Ammon's horn (tissue), 1 donor: ENCODE measurements at places on chromosomes 1 and 21.
A peak's percentile ranks its signal among the peaks of the same experiment; 100 is the strongest.

GRCh38 chr1:162193815-162194214 lies 124.3 kb downstream of the NOS1AP start:
- no peak for DNase-seq

DNA sequence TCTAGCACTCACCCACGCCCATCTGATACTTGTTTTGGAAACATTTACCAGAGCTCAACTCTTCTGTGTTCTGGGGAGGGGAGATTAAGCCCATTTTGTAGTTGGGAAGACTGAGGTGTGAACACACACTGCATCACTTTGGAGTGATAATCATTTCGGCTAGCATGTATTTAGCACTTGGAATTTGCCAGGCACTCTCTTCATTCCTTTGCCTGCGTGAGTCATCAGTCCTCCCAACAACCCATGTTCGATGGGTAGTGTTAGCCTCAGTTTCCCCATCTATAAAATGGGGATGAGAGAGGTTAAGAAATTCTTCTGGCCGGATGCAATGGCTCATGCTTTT lies 182.8 kb upstream of the TMEM51 start:
- DNase-seq, result no peak

DNA sequence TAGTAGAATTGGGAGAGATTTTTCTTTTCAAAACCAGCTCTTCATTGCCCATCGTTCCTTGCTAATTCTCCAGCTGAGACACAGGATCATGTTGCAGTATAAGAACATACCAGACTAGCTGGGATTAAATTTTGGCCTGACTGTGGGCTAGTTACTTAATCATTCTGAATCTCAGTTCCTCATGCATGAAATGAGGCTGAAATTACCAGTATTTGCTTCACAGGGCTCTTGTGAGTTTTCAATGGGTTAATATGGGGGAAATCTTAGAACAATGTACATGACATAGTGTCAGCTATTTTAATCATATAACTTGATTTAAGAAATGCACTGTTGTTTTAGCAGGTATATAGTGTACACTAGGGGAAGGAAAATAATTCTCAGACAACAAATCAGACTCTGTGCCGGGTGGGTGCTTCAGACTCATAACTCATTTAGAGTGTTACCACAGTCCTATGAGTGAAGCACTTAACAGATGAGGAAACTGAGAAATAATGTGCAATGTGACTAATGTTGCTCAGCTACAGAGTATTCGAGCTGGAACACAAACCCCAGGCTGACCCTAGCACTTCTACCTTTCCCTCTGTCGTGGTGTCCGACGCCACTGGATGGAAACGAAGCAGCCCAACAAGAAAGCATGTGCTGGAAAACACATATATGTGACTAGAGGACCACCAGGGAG lies 137.6 kb upstream of the SGIP1 start:
- no peak for DNase-seq

DNA sequence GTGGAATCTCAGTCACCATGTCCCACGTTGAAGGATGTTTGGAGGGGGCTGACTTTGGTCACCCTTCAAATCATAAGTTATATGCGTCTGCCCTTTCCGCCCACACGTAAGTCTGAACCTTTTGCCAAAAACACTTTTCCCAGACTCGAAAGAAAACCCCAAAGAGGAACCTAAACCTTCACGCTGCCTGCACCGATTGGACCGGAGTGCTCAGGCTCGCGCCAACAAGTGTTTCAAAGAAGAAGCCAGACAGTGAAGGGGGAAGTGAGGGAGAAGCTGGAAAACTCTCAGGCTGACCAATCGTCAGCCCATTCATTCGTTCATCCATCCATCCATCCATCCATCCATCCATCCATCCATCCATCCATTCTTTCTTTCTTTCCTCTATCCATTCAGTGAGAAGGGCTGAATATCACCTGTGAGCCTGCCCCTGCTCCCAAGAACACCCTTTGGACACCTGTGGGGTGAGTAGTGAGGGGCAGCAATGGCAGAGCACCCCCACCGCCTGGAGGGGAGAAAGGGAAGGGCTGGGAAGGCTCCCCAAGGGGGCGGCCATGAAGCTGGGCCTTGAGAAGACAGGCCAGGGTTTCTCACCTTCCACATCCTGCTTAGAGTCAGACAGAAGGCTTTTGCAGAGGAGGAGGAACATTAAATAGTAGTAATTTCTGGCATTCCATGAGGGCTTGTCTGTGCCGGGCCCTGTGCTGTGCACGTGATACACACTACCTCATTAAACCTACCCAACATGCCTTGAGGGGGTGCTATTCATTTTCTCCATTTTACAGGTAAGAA lies 27.1 kb upstream of the RUNX3 start:
- DNase-seq, result peak; percentile 47

GRCh38 chr1:42177541-42177981 lies 13.0 kb upstream of the GUCA2A start:
- DNase-seq, result peak; percentile 86

- DNase-seq, result peak; percentile 49
These were observed 51.1 kb downstream of the ST6GALNAC3 start for GRCh38 chr1:76125473-76126219.

GRCh38 chr1:3992746-3993145 lies 92.7 kb upstream of the C1orf174 start:
- DNase-seq, result no peak

- no peak for DNase-seq
These were observed 61.1 kb upstream of the GNG4 start for GRCh38 chr1:235710687-235711086.

GRCh38 chr1:19372602-19373001 lies 60.5 kb downstream of the SLC66A1 start:
- no peak for DNase-seq

DNA sequence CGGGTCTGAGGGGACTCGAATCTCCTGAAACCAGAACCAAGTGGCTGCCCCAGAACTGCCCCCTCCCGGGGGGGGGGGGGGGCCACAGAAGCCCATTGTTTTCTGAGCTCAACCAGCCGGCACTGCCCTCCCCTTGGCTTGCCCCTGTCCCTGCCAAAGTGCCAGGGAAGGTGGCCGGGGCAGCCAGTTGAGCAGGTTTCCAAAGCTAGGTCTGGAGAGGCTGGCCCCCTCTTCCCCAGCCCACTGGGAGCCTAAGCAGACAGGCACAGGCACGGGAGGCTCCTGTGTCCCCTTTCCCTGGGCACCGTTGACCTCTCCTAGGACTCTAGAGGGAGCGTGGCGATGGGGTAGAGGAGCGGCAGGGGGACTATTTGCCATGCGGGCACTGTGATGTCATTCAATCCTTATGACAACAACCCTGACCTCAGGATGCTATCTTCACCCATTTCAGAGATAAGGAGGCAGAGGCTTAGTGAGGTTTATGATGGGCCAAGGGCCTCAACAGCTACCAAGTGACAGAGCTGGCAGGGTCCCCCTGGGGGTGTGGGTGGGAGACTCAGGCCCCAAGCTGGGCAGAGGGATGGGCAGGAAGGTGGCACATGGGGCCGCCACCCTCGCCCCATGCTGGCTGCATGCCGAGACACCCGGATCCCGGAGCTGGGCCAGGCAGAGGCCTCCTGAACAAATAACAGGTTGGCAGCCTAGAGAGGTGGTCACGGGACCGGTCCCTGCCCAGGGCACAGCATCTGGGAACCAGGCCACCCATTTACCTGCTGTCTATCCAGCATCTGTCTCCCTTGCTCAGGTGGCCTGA lies 35.0 kb downstream of the RAP1GAP start:
- DNase-seq, result no peak

DNA sequence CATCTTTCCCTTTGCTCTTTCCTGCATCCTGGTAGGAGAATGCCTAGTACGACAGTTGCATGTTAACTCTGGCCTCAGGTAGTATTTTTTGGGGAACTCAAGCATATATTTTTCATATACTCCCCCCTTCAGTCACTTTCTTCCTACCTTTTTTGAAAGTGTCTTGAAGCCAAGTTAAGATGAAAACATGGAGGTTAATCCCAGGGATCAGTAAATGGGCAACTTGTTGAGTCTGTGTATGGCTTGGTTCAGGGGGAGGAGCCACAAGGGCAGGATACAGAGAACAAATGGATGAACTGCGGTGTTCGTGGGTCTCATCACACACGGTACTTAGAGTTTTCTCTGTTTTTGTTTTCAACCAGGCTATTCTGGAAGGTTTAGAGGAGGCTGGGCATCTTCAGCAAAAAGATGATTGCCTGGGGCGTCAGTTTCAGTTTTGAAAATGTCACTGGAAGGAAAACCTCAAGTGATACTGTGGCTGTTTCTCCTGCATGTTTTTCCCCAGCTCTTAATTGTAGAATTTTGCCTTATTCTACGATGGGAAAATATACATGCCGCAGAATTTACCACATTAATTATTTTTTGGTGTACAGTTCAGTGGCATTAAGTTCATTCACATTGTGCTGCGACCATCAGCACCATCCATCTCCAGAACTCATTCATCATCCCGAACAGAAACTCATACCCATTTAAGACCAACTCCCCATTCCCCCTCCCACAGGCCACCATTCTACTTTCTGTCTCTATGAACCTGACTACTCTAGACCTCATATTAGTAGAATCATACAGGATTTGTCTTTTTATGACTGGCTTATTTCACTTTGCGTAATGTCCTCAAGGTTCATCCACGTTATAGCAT lies 71.5 kb downstream of the MAP10 start:
- DNase-seq, result no peak
